ENCODE measurements at places on chromosomes 2 and 18. TPM values are rescaled to one million over a fixed set of nuclear protein-coding genes. Genes with fewer than 3 reads are reported as not detected.

DNA sequence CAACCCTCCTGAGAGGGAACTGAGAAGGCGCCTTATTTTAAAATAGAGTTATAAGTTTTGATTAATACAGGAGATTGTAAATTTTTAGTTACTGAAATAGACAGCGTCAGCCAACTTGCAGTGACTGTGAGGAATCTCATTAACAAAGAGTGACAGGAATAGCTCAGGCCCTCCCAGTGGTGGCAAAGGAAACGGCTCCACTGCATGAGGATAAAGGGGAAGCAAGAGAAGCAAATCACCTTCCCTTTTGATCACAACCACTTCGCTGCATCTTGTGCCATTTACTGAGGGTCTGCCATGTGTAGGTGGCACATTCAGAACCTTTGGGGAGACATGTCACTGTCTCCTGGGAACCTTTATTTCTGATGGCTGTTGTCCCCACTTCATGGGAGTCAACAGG, 612.4 kb upstream of the RAB6C start:
- no peak for DNase-seq

The OSR1 gene
- 20.7 TPM for total RNA-seq

- DNase-seq = no peak
Measured at GRCh38 chr2:237194906-237195305, 109.2 kb downstream of the COPS8 start.

- no peak for DNase-seq
Measured at GRCh38 chr2:39642051-39642718, 23.5 kb upstream of the TMEM178A start.

The HEATR5B gene
- 26.7 TPM for total RNA-seq

- DNase-seq = no peak
Measured at GRCh38 chr18:1357724-1358123, 453.1 kb downstream of the ADCYAP1 start.

- no peak for DNase-seq
Measured at GRCh38 chr2:100059638-100060037, 82.8 kb downstream of the AFF3 start.

DNA sequence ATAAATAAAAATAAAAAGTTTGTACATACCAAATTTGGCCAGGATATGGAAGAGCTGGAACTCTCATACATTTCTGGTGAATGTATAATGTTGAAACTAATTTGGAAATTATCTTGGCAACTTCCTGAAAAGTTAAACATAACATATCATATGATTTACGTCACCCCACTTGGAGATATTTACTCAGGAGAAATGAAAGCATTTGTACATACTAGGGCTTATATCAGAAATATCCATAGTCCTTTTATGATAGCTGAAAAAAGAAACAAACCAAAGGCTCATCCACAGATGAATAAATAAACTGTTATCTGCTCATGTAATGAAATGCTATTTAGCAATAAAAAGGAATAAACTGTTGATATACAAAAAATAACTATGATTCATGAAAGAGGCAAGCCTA, 318.2 kb upstream of the NRXN1 start:
- DNase-seq = no peak

The GALNT13 gene
- total RNA-seq = 1.3 TPM

- no peak for DNase-seq
Measured at GRCh38 chr2:219959471-219959870, 332.0 kb downstream of the SLC4A3 start.

GRCh38 chr18:29309366-29309765, 1132.4 kb upstream of the CDH2 start:
- DNase-seq = no peak

- no peak for DNase-seq
Measured at GRCh38 chr2:105795575-105795934, 50.8 kb downstream of the NCK2 start.

The POMC gene
- total RNA-seq = 8.6 TPM

The POTEI gene
- not detected for total RNA-seq

The DPP10 gene
- total RNA-seq = not detected

The MDH1B gene
- 0.63 TPM for total RNA-seq

The SEMA4F gene
- total RNA-seq = 6.7 TPM

DNA sequence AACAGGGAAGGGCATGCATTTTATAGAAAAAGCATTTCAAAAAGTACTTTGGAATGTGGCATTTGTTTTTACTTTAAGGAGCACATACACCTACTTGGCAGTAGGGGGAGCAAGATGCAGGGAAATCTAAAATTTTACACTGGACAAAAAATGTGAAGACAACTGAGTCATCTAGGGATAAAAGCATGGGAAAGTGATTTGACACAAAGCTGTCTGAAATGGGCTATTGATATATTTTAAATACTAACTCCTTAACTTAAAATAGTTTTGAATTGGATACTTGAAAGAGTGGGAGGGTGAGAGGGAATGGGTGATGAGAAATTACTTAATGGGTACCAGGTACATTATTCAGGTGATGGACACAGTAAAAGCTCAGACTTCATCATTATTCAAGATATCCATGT, 15.8 kb downstream of the TMEM200C start:
- no peak for DNase-seq

The CFAP210 gene
- total RNA-seq = 0.87 TPM
